GM10248 (cell line): ENCODE measurements at places on chromosomes 5 and 9.

- DNase-seq = no peak
Observed at GRCh38 chr5:124659798-124660197, 86.6 kb downstream of the ZNF608 start.

GRCh38 chr9:2595973-2596372, 25.6 kb upstream of the VLDLR start:
- no peak for DNase-seq

DNA sequence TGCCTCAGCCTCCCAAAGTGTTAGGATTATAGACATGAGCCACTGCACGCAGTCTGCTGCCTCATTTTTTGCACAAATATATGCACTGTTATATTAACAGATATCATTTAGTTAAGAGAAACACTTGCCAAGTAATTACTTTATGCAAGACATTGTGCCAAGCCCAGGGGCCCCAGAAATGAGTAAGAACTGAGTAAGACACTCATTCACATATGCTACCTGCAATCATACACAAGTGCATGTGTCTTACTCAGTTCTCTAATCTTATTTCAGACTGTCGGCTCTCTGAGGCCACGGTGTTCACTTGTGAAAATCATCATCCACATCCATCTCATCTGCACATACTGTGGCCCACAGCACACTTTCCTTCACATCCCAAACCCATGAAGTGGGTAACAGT, 16.0 kb downstream of the TRAF1 start:
- no peak for DNase-seq

GRCh38 chr9:13606586-13606985, 327.1 kb upstream of the MPDZ start:
- no peak for DNase-seq

GRCh38 chr5:78540335-78541085, 108.1 kb downstream of the LHFPL2 start:
- DNase-seq = no peak

GRCh38 chr5:133713209-133713608, 100.9 kb upstream of the FSTL4 start:
- DNase-seq = no peak
